Thymus (tissue), 14 donors: ENCODE measurements at places on chromosomes 5 and 9.

DNA sequence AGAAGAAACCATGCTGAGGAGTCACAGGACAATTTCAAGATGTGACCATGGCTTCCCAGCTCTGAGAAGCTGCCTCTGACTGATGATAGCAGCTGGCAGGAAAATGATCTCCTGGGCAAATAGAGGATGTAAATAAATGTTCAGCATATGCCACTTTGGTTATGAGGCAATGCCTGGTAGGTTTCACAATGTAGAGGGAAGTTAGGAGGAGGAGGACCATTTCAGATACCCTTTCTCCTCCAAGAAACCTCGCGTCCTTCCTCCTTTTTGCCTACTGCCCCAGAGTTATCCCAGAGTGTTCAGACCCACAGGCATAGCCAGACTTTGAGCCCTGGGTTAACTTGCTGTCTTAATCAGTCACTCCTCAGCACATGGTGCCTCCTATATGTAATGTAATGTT lies 541.6 kb upstream of the DAP start:
- no peaks in the 10 kb centered on the region for H3K36me3 ChIP-seq
- no peak overlapping the region for H3K4me3 ChIP-seq
- no peak overlapping the region for H3K27ac ChIP-seq
- H3K4me1 ChIP-seq, result no peaks in the 10 kb centered on the region

GRCh38 chr5:53827211-53827651 lies 266.8 kb downstream of the NDUFS4 start:
- H3K36me3 ChIP-seq, result no peaks in the 10 kb centered on the region
- no peak for DNase-seq
- no peak overlapping the region for H3K4me3 ChIP-seq
- H3K4me1 ChIP-seq, result no peaks in the 10 kb centered on the region
- no peak overlapping the region for H3K27ac ChIP-seq
- H3K27me3 ChIP-seq, result no peaks in the 10 kb centered on the region

GRCh38 chr9:109918339-109919163 lies 138.6 kb downstream of the PALM2AKAP2 start:
- H3K4me1 ChIP-seq, result peaks cover 23% of the 10 kb centered on the region
- no peak overlapping the region for H3K4me3 ChIP-seq
- H3K27ac ChIP-seq, result peak overlapping the region; percentile 96

GRCh38 chr9:34520505-34521385 lies 2.0 kb downstream of the ENHO start:
- DNase-seq, result no peak
- no peaks in the 10 kb centered on the region for H3K36me3 ChIP-seq
- H3K4me3 ChIP-seq, result no peak overlapping the region
- peaks cover 64% of the 10 kb centered on the region for H3K27me3 ChIP-seq
- H3K4me1 ChIP-seq, result peaks cover 5% of the 10 kb centered on the region

DNA sequence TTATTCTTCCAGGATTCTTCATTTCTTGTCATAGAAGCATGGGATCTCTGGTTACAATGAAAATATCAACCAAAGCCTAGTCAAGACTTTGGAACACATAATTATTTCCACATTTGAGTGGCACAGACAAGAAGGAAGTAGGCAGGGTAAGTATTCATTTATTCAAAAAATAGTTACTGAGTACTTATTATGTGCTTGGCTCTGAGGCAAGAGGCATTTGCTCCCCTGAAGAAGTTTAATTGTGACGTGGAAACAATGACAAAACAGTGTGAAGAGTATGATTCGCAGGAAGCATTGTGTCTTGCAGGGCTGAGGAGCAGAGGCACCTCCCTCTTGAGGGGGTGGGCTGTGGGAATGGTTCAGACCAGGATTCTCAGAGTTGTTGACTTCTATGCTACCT lies 45.0 kb upstream of the TNFSF15 start:
- no peak overlapping the region for H3K4me3 ChIP-seq
- H3K27ac ChIP-seq, result no peak overlapping the region
- no peaks in the 10 kb centered on the region for H3K36me3 ChIP-seq

DNA sequence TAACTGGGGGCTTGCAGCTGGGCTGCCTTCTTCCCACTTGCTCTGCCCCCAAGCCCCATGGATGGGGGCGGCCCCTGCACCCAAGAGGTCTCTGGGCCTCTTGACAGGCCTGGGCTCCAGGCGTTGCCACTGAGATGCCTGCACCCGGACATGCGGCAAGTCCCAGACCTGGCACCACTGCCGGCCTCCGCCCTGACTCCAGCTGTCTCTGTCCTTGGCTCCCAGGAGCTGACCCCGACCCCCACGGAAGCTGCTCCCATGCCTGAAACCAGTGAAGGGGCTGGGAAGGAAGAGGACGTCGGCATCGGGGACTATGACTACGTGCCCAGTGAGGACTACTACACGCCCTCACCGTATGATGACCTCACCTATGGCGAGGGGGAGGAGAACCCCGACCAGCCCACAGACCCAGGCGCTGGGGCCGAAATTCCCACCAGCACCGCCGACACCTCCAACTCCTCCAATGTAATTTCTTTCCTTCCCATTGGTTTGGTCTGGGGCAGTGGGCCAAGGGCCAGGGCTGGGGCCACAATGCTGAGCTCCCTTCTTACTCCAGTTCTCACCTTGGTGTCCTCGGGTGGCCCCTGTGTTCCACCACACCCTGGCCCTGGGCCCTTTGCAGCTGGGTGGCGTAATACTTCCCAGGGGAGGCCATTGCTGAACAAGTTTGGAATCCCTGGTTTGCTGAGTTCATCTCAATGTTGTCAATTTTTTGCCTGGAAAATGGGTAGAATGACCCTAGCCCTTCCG lies 88.6 kb downstream of the COL5A1 start:
- H3K27ac ChIP-seq, result no peak overlapping the region
- no peak overlapping the region for H3K4me3 ChIP-seq
- no peaks in the 10 kb centered on the region for H3K27me3 ChIP-seq

DNA sequence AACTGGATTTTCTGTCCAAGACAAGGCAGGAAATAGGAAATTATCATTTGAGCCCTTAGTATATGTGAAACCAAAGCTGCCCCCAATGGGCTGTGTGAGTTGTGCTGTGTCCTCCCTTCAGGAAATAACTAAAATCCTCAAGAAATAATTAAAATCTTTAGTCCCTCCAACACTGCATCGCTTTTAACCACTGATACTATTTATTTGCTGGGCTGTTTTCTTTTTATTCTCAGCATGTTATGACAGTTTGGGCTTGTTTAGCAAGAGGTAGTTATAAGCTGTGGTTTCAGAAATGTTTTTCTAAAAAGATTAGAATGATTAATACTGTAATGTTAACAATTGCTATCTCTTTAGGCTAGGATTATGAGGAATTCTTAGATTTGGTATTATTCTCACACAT lies 187.0 kb upstream of the KCNN2 start:
- H3K4me1 ChIP-seq, result no peaks in the 10 kb centered on the region
- H3K27me3 ChIP-seq, result no peaks in the 10 kb centered on the region
- H3K27ac ChIP-seq, result no peak overlapping the region
- no peak overlapping the region for H3K4me3 ChIP-seq
- no peaks in the 10 kb centered on the region for H3K36me3 ChIP-seq

- DNase-seq, result no peak
- H3K4me1 ChIP-seq, result no peaks in the 10 kb centered on the region
- no peak overlapping the region for H3K4me3 ChIP-seq
Observed at GRCh38 chr9:88766778-88767503, 224.3 kb upstream of the S1PR3 start.

DNA sequence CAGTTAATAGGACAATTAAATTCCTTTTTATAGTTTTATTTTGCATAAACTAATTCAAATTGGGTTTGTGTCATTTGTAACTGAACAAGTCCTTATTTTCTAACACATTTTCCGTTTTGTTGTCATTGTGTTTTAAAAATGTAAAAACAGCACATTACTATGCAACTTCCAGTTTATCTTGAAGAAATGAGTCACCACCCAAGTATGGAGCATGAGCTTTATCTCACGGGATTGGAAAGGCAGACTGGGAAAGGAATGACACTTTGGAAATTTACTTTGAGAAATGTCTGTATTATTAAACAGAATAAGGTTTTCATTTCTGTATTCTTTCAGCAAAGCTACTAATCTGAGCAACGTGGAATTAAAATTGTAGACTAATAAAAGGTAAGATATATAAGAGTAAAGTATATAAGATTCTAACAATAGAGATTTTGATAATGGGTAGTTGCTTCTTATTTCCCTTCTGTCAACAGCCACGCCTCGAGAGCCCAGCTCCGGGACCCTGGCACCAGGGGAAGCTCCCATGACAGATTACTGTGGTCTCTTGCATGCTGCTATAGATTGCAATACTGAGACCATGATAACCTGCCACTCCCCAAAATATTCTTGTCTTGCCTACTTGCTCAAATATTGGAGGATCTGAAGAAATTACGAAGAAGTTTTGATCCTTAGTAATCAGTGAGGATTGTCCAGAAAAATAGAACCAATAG lies 433.1 kb downstream of the CHSY3 start:
- H3K27me3 ChIP-seq, result no peaks in the 10 kb centered on the region
- H3K36me3 ChIP-seq, result no peaks in the 10 kb centered on the region
- DNase-seq, result no peak
- no peak overlapping the region for H3K4me3 ChIP-seq
- H3K4me1 ChIP-seq, result no peaks in the 10 kb centered on the region
- H3K27ac ChIP-seq, result no peak overlapping the region

DNA sequence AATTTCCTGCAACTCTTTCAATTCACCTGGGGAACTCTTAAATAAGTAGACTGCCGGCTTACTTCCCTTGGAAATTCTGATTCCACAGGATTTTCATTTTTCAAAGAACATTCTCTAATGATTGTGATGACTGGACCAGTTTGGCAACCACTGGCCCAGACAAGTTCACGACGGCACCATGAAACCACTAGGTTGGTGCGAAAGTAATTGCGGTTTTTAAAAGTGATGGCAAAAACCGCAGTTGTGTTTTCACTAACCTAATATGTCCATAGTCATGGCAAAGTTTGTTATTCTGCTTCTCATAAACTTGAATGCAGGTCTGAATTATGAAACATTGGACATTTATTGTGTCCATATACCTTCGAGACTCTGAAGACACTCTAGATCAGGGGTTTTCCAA lies 317.2 kb downstream of the IRX1 start:
- H3K27me3 ChIP-seq, result no peaks in the 10 kb centered on the region
- H3K27ac ChIP-seq, result no peak overlapping the region
- DNase-seq, result no peak
- peaks cover 19% of the 10 kb centered on the region for H3K4me1 ChIP-seq
- H3K36me3 ChIP-seq, result no peaks in the 10 kb centered on the region

DNA sequence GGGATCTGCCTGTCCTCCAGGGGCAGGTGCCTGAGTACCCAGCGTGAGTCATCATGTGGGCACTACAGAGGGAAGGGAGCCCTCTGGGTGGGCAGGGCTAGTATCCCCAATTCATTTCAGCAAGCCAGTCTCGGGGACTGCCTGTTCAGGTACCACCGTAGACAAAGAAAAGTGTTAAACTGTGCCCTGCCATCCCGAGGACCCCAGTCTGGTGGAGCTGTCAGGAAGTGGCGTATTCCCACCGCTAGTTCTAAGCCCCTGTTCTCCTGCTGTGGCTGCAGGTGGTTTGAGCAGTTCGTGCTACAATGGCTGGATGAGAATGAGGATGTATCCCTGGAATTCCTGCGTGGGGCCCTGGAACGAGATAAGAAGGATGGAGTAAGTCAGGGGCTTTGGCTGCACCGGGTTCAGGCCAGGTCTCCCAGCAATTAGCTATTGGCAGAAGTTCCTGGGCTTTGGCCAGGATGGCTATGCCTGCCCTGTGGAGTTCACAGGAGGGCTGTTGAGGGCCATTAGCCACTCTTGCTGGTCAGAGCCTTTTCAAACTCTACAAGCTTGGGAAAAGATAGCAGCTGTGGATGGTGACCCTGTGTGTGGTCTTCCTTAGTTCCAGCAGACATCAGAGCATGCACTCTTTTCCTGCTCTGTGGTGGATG lies 93.2 kb upstream of the RUSC2 start:
- no peak overlapping the region for H3K4me3 ChIP-seq
- no peaks in the 10 kb centered on the region for H3K36me3 ChIP-seq
- no peak overlapping the region for H3K27ac ChIP-seq

GRCh38 chr5:12023614-12024241 lies 119.5 kb upstream of the CTNND2 start:
- no peaks in the 10 kb centered on the region for H3K36me3 ChIP-seq
- no peaks in the 10 kb centered on the region for H3K4me1 ChIP-seq
- H3K27me3 ChIP-seq, result no peaks in the 10 kb centered on the region
- DNase-seq, result peak; percentile 0
- H3K4me3 ChIP-seq, result no peak overlapping the region

DNA sequence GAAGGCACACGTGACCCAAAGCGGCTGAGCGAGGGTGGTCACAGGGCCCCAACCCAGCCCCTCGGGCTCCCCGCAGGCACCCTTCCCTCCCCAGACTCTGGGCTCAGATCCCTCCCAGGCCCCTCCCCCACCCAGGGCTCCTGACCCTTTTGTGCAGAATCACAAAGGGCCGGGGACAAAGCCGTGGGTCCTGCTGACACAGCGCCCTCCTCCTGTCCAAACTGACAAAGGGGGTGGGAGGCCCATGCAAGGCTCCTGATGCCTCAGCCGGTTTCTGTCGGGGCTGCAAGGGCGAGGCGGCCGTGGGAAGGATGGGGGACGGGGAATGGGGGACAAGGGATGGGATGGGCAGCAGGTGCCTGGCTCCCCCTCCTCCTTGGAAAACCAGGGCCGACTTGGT lies 43.5 kb upstream of the UBAC1 start:
- H3K4me3 ChIP-seq, result no peak overlapping the region
- H3K4me1 ChIP-seq, result no peaks in the 10 kb centered on the region
- no peak for DNase-seq

- H3K27ac ChIP-seq, result no peak overlapping the region
- DNase-seq, result no peak
- H3K27me3 ChIP-seq, result no peaks in the 10 kb centered on the region
- H3K36me3 ChIP-seq, result no peaks in the 10 kb centered on the region
Observed at GRCh38 chr5:164002214-164002613, 496.8 kb downstream of the MAT2B start.

DNA sequence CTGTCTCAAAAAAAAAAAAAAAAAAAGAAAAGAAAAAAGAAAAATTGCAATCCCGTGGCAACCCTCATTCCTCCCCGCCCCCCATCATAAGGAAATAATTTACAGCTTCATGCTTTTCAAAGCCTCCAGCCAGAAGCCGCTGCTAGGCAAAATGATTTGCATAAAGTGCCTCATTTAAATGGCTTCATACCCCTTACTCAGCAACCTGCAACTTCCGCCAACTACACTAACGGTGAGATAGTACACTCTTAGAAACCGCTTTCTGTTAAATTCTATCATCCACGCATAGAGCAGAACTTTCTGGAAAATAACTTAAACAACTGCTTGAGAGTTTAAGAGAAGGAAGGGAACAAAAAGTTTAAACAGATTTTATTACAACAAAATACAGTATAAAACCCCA lies 17.8 kb downstream of the SERINC5 start:
- no peaks in the 10 kb centered on the region for H3K27me3 ChIP-seq
- H3K4me3 ChIP-seq, result no peak overlapping the region
- peaks cover 16% of the 10 kb centered on the region for H3K4me1 ChIP-seq
- H3K27ac ChIP-seq, result no peak overlapping the region
- H3K36me3 ChIP-seq, result peaks cover 9% of the 10 kb centered on the region

- H3K4me3 ChIP-seq, result no peak overlapping the region
- H3K4me1 ChIP-seq, result peaks cover 8% of the 10 kb centered on the region
- no peak overlapping the region for H3K27ac ChIP-seq
- H3K36me3 ChIP-seq, result no peaks in the 10 kb centered on the region
- H3K27me3 ChIP-seq, result no peaks in the 10 kb centered on the region
Observed at GRCh38 chr5:136016945-136017530, 11.8 kb upstream of the TGFBI start.
